ENCODE measurements at places on chromosomes 6 and 20.

GRCh38 chr6:101085327-101085726 is 204.2 kb upstream of the ASCC3 start:
- no peak for DNase-seq

- DNase-seq: no peak
These were observed 67.1 kb upstream of the KCNQ5 start for GRCh38 chr6:72554761-72555221.

- no peak for DNase-seq
These were observed 110.3 kb upstream of the EYA4 start for GRCh38 chr6:133130863-133131262.

GRCh38 chr6:38182426-38182825 is 362.9 kb downstream of the ZFAND3 start:
- no peak for DNase-seq

DNA sequence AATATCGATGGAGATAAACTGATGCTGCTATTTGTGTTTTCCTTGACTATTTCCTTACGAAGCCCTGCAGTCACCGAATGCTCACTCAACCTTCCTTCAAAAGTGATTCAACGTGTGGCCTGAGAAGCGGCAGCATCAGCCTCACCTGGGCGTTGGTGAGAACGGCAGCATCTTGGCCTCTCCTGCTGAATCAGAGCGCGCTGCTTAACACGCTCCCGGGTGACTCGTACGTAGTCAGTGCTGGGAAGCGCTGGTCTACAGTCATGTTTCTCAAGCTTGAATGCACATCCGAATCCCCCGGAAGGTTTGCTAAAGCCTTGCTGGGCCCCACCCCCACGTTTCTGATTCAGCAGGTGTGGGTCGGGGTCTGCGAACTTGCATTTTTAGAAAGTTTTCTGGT is 214.1 kb upstream of the RREB1 start:
- no peak for DNase-seq

GRCh38 chr20:872855-873520 is 39.5 kb downstream of the FAM110A start:
- no peak for DNase-seq

GRCh38 chr6:43737272-43738081 is 32.5 kb upstream of the VEGFA start:
- DNase-seq: no peak

- no peak for DNase-seq
These were observed 79.0 kb downstream of the ADTRP start for GRCh38 chr6:11699576-11699975.

DNA sequence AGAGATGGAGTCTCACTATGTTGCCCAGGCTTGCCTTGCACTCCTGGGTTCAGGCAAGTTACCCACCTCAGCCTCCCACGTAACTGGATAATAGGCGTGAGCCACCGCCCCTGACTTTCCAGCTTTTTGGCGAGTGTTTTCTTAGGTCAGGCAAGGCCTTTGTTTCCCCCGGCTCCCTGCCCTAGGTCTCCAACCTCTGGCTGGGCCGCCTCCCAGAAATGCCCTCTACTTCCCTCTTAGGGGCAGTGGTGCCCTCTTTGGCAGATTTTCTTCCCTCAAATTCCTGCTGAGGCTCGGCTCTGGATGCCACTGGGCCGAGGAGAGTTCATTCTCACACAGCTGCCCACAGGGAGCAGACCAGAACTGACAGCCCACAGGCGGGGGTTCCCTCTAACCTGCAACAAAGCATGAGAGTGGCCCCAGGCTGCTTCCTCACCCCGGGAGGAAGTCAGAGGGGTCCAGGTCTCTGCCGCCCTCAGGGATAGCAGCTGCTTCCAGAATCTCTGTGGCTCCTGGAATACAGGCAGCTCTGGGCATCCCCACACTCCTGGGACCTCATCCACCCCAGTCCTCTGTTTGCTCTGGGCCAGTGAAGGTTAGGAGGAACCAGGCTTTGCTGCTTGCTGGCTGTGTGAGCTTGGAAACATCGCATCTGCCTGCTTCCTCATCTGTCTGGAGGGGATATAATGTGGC is 56.5 kb downstream of the TCP11 start:
- DNase-seq: no peak

DNA sequence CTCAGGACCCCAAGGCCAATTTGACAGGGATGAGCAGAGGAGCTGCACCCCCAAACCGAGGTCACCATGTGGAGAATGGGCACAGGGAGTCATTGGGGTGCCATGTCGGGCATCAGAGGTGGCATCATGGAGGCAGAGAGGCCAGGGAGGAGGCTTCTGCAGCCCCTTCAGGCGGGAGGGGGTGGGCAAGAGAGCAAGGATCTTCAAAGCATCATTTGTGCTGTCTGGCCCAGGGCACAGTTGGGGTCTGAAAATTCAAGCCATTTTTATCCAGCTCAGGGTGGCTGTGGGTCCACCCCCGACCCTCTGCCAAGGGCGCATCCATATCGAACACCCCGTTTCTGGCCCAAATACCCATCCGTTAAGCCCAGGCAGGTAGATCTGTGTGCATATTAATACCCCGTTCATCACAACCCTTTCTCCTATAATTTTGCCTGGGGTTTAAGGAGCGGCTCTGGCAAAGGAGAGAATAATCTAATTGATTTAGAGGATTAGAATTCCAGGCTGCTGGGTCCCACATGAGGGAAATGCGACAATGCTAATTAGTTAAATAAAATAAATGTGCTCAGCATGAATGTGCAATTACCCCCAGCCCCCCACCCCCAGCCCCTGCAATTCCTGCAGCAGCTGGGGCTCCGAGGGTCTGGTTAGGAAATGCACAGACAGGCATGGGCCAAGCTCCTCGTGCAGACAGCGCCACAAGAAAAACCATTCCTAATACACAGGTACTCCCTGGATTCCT is 31.9 kb downstream of the VSTM2L start:
- DNase-seq: no peak

DNA sequence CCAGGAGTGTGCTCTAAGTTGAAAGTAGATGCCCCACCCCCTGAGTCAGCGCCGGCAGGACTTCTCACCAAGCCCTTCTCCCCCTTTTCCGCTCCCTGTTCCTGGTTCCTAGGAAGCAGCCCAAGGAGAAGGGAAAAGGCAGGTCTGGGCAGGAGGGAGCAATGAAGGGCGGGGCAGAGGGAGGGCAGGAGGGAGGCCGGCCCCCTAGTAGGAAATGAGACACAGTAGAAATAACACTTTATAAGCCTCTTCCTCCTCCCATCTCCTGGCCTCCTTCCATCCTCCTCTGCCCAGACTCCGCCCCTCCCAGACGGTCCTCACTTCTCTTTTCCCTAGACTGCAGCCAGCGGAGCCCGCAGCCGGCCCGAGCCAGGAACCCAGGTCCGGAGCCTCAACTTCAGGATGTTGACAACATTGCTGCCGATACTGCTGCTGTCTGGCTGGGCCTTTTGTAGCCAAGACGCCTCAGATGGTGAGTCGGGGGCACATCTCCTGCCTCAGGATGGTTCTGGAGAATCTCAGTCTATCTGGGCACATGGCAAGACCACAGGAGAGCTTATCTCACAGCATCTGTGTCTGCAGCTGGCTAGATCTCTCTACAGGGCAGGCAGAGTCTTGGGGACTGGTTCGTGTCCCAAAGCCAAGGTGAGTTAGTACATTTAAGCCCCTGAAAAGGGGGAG is at the start of gene PROCR:
TSS of gene PROCR (plus strand) at position 320 of the 681 bp plus-strand sequence. CDS start at position 403, 83 bp downstream.
- no peak for DNase-seq

GRCh38 chr6:45724511-45724910 is 291.1 kb downstream of the CLIC5 start:
- no peak for DNase-seq

- DNase-seq: no peak
These were observed 81.6 kb upstream of the MC3R start for GRCh38 chr20:56166781-56167465.

DNA sequence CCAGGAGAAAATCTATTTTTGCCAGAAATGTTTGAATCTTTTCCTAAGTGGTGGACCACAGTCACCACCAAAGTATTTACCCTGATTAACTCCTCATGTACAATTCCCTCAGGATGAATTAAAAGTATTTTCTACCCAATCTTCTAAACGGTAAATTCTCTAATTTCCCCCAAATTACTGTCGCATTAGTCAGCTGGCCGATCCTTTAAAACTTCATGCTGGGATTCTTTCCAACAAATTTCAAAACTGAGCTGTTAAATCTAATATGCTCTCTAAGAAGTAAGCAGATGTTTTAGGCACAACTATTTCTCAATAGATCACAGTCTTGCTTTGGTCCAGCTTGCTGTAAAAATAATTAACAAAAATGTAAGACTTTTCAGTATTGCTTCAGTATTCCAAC is 447.2 kb downstream of the FRK start:
- DNase-seq: no peak

DNA sequence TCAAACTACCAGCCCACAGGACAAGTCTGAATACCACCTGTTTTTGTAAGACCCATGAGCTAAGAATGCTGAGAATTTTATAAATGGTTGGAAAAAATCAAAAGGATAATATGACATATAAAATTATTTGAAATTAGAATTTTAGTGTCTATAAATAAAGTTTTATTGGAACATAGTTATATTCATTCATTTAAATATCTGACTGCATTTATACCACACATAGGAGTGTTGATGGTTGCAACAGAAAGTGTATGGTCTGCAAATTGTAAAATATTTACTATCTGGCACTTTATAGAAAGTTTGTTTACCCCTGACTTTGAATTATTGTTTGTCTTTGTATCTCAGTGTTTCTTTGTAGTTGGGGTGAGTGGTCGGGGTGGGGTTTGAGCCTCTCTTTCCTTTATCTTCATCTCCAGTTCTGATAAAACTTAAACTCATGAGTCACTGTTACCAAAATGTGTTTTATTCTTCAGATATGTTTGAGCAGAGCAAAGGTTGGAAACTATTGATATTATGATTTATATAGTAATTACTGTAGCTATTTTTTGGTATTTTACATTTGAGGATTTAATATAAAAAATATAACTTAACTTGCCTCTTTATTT is 55.5 kb downstream of the CD2AP start:
- DNase-seq: no peak

DNA sequence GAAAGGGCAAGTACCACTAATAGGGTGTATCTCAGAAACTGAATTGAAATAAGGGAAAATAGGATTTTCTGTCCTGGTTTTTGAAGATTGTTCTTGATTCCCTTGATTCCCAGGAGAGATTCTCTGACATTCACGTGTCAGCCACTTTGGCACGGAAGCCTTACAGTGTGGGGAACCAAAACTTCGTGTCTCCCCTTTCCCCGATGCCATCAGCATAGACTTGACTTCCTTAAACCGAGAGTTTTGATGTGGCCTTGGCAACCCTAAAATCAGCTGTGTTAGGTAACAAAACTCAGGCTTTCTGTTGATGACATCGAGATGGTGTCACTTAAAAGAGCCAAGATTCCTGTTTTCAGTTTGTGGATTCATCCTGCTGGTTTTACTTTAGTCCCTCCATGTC is 7.5 kb downstream of the HMGN4 start:
- DNase-seq: no peak

DNA sequence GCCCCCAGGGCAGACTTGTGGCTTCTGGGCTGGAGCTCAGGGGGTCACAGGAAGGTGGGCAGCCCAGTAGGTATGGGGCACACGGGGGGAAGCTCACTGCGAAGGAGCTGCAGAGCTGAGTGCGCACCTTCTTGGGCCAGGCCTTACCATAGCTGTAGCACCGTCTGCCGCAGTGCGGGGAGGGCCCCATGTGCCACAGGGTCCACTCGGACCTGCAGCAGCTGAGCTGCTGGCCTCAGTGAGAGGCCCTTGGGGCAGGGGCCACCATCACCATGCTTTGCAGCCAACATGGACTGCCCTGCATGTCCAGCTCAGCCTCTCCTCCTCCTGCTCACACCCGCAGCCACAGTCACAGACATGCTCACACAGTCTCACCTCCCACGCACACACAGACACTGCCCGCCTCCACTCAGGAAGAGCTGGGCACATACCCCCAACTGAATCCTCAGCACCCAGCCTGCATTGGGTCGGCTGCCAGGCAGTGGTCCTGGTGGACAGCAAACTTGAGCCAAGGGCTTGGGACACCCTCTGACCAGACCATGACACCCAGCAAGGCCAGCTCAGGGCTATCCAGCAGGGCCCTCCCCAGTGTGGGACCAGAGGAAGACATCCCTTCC is 35.3 kb downstream of the YTHDF1 start:
- no peak for DNase-seq

GRCh38 chr6:101851911-101852310 is 458.4 kb downstream of the GRIK2 start:
- no peak for DNase-seq

DNA sequence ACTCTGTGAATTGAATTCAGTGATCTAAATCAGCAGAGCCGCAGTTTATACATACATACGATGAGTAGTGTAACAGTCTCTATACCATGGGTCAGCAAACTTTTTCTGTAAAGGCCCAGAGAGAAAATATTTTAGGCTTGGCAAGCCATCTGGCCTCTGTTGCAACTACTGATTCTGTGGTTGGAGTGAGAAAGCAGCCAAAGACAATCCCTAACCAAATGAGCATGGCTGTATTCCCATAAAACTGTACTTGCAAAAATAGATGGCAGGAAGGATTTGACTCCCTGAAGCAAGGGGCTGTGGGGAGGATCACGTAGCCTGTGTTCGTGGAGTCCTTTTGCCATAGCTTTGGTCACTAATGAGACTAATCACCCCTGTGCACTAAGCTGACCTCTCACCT is 17.9 kb upstream of the MOCS1 start:
- DNase-seq: no peak

Measured in activated naive CD4-positive, alpha-beta T cell (primary cell).